SIG-M5 (cell line): ENCODE measurements at places on chromosomes 1 and 21.

DNA sequence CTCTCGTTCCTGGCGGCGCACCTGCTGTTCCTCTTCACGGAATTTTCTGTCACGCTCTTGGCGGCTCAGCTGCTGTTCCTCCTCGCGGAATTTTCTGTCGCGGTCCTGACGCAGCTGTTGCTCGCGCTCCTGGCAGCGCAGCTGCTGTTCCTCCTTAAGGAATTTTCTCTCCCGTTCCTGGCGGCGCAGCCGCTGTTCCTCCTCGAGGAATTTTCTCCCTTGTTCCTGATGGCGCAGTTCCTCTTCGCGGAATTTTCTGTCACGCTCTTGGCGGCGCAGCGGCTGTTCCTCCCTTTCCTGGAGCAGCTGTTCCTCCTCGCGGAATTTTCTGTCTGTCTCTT lies 6.4 kb downstream of the TCHH start:
- no peak for DNase-seq

- no peak for DNase-seq
Observed at GRCh38 chr1:20290624-20291597, at the start of gene VWA5B1. TSS of gene VWA5B1 (plus strand) at chr1:20290875. CDS start at chr1:20310602, 19,727 bp downstream.

DNA sequence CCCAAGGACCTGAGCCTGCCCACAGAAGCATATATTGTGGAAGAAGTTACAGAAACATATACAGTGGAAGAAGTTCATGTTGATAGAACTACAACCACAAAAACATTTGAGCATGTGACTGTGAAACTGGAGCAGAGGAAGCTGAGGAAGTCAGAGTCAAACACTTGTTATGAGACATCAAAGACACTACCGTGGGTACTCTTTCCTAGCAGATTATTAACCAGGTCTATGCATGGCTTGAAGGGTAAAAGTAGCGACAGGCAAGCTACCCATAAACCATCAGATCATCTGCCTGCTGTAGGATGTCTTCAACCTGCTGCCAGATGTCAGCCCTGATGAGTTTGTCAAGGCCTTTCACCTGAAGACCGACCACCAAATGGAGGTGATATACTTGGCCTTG lies 35.8 kb downstream of the IVNS1ABP start:
- DNase-seq = no peak

- DNase-seq = no peak
Observed at GRCh38 chr1:100626397-100626796, 88.5 kb downstream of the GPR88 start.

GRCh38 chr1:170685166-170685565 lies 21.2 kb downstream of the PRRX1 start:
- DNase-seq = no peak
